CD8-positive, alpha-beta memory T cell (primary cell): ENCODE measurements at places on chromosomes 3 and 15. TPM values are rescaled to one million over a fixed set of nuclear protein-coding genes. Genes with fewer than 3 reads are reported as not detected.
A peak's percentile ranks its signal among the peaks of the same experiment; 100 is the strongest.

The GASK1A gene
- not detected for total RNA-seq

The ALG1L2 gene
- total RNA-seq: not detected

The MASP1 gene
- total RNA-seq: not detected

The ABI3BP gene
- not detected for total RNA-seq

The LTK gene
- total RNA-seq: 0.27 TPM

The SUSD5 gene
- total RNA-seq: not detected

The CSPG4 gene
- not detected for total RNA-seq

The EFCAB12 gene
- 0.40 TPM for total RNA-seq

GRCh38 chr15:96693990-96694517 lies 363.6 kb downstream of the NR2F2 start:
- DNase-seq: no peak

DNA sequence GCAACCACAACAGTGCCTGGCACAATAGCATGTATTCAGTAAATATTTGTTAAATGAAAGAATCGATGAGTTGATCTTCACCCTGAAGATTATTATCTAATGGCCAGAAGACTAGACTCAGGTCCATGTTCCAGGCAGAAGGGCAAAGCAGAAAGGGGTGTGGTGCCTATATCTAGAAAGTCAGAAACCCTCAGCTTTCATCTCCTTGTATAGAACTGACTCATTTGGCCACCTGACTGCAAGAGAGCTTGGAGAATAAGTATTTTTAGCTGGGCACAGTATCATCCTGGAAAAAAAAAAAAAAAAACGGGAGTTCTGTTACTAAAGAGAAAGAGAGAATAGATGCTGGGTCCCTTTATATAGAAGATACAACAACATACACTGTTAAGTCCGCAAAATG lies 69.7 kb upstream of the SPRED1 start:
- no peak for DNase-seq

DNA sequence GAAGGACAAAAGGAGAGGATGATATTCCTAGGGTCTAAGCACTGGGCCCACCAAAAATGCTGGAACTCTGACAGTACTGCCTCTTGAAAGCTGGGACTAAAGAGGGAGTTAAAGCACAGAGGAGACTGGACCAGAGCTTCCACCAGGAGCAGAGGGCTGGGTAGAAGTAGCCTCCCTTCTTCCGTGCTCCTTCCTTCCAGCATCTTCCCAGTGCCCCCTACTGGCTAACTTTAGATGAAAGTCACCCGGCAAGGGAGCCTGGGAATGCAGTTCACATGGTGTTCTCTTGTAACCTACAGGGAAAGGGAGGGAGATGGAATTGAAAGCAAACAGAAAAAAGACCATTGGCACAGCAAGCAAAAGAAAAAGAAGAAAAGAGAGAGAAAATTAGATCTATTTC lies 106.1 kb upstream of the COL8A1 start:
- no peak for DNase-seq

DNA sequence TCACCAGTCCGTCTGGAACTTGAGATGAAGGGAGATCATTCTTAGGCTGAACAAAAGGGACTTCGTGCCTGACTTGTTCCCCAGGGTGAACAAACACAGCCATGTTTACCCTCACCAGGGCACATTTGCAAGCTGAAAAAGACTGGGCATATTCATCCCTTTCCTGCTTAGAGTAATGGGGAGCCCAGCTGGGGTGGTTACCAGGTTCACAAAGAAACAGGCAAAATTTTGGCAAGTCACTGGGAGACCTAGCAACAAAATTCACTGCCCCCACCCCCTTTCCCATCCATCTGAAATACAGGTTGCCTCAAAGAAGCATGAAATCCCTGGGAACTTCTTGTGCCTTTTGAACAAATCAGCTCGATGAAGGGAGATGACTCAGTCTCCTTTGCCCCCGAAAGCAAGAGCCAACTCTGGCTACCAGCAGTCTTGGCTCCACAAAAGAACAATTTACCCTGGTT lies 775.0 kb downstream of the SQOR start:
- DNase-seq: no peak

- DNase-seq: no peak
Observed at GRCh38 chr3:17639257-17639656, 103.2 kb downstream of the TBC1D5 start.

- DNase-seq: no peak
Observed at GRCh38 chr3:8741581-8742261, 8.1 kb downstream of the CAV3 start.

DNA sequence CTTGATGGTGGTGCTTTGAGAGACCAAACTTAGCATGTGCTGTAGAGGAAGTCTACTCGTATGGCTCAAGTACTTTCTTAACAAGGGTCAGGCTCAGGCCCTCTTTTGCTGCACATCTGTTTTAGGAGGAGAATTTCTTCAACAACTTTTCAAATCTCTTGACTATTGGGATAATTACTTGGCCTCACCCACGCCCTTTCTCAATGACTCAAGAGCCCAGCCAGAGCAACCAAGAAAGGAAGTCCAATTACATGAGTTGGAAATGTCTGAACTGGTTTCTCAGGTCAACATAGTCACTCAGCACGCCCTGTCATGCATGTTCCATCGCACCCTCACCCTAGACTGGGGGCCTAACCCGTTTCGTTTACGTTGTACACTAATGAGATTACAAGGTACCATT lies 44.8 kb upstream of the UMPS start:
- no peak for DNase-seq

DNA sequence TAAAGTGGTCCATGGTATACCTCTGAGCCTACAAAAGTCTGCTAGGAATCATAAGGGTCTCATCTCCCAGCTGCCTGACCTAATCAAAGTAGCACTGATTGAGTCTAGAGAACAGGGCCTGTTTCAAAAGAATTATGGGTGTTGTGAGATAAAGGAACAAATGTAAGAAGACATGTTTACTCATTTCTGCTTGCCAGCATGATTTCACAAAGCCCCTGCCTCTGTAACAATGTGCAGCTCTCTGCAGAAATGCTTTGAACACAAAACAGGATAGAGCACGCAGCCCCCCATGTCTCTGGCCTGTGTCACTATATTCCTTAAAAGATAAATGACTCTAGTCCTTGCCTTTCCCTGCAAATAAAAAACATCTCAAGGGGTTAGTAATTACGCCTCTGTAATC lies 94.7 kb upstream of the IGSF10 start:
- no peak for DNase-seq

GRCh38 chr15:33145447-33145846 lies 49.1 kb downstream of the FMN1 start:
- DNase-seq: no peak

GRCh38 chr15:94804613-94805012 lies 573.3 kb downstream of the MCTP2 start:
- no peak for DNase-seq

DNA sequence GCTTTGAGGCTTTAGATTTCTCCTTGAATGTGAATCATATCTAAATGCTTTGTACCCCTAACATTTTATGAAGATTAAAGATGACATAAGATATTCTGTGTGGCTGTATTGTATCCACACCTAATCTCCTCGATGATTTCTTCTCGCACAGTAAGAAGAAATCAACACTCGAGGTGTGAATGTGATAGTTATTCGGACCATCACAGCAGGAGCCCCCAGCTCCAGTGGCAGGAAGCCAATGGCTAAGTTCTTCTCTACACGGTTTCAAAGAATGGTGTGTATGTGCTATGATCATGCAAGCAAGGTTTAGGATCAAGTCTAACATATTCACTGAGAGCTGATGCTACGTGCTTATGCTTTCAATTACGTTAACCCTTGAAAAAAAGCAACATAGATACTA lies 271.0 kb downstream of the SUCLG2 start:
- DNase-seq: no peak

GRCh38 chr15:52558196-52558595 lies 10.6 kb downstream of the ARPP19 start:
- DNase-seq: peak; percentile 14

DNA sequence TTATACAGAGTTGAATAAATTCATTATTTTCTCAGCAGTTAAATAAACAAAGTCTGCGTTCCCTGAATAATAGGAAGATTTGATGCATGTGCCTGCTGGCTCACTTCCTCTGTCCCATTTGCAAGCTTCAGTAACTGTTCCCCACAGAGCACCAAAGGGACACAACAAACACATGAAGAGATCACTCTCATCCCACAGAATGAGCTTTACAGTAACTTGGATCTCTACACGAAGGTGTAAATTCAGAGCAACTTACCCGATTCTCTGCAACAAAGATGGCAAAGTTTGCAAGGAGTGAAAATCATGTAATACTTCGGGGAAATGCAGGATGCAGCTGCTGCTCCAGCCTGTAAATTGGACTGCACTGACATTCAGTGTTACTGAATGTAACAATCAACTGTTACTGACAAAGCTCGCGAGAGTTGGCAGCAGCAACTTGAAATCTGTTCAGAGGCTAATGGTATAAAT lies at the start of gene BCHE:
BCHE (minus strand) TSS at position 366 of the 468 bp plus-strand sequence. CDS start 6,390 bp downstream, outside the sequence.
- DNase-seq: no peak
